ENCODE measurements at places on chromosomes 7 and 10. TPM values are rescaled to one million over a fixed set of nuclear protein-coding genes. Genes with fewer than 3 reads are reported as not detected.

DNA sequence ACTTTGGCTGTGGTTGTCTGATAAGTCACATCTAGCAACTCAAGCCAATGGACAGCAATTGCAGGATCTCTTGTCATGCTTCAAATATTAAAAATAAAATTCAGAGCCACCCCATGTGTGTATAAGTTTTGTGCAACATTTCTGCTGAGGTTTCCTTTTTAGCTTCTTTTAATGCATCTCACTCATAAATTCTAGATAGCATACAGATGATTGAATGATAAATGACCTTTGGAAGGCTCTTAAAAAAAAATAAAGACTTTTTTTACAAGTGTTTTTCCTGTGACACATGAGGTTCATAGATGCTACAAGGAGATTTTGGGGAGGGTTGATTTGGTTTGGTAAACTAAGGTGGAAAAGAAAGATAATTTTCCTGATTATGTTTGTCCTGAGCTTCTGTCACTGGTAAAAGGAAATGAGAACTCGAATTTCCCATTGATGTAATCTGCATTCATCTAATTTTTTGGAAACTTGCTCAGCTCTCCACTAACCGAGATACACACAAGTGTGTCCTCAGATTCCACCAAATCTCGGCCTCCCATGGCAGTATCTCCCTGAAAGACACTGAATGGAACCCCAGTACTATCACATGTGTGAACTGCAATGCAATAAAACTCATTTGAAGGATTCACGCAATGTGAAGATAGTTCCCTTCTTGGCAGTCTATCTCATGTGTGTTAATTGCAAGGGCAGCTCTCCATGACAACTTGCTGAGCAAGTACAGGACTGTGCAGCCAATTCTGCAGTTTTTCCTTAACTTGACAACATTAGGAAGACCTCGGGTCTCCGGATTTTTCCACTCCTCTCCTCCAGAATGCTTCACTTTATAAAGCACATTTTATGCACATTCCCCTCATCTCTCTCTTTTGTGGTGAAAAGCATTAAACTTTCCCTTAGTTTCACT is 185.4 kb upstream of the PFKP start:
- DNase-seq: no peak
- H3K36me3 ChIP-seq: no peaks in the 10 kb centered on the region
- no peaks in the 10 kb centered on the region for H3K4me1 ChIP-seq
- no peak overlapping the region for H3K27ac ChIP-seq
- no peaks in the 10 kb centered on the region for H3K27me3 ChIP-seq

GRCh38 chr7:67635271-67635670 is 638.6 kb downstream of the TYW1 start:
- H3K27ac ChIP-seq: no peak overlapping the region
- H3K4me3 ChIP-seq: no peak overlapping the region
- no peaks in the 10 kb centered on the region for H3K4me1 ChIP-seq
- H3K27me3 ChIP-seq: no peaks in the 10 kb centered on the region
- no peaks in the 10 kb centered on the region for H3K36me3 ChIP-seq

DNA sequence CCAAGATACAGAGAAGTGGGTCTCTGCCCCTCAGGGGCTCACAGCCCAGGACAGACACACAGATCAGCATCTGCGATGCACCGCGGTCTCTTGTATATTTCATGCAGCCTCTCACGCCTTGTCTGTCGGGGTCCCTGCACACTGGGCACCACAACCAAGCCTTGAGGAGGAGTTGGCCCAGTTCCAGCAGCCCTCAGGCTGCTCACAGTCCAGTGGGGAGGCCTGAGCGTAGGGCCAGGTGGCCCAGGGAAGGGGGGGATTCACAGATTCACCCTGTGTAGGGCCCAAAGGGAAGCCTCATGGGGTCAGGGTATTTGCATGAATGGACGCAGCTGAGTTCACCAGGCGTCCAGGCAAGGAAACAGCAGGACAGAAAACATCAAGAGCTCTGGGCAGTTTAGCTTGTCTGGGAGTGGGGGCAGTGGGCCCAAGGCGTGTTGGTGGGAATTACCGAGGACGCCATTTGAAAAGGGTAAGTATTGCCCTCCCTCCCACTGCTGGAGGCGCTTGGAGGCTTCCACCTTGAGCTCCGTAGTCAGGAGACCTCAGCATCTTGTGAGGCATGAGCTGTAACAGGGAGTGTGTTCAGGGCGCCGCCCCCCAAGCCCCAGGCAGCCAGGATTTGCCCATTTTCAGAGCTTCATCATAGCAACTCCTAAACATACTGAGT is 129.1 kb upstream of the CHST15 start:
- H3K27ac ChIP-seq: no peak overlapping the region
- H3K4me1 ChIP-seq: no peaks in the 10 kb centered on the region
- H3K36me3 ChIP-seq: no peaks in the 10 kb centered on the region

- no peak overlapping the region for H3K4me3 ChIP-seq
- H3K27ac ChIP-seq: no peak overlapping the region
- DNase-seq: no peak
- H3K27me3 ChIP-seq: peaks cover 42% of the 10 kb centered on the region
These were observed 73.2 kb upstream of the PAX2 start for GRCh38 chr10:100672199-100672598.

The CTTNBP2 gene
- total RNA-seq: not detected

Data from CD8-positive, alpha-beta memory T cell (primary cell).